ENCODE measurements at places on chromosomes 7 and 10.

DNA sequence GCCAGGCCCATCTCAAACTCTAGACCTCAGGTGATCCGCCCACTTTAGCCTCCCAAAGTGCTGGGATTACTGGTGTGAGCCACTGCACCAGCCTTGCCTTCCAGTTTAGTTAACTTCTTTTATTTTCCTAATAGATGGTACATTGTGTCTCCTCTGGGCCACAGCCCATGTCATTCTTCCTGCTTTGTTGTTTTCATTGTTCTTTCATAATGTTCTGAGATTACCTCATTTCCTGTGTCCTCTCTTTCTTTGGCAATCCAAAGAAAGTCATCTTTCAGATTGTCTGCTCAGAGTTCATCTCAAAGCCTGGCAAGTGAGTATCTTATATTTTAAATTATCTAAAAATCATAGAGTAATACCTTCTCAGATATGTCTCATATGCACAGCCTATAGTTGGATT is at the start of gene OLAH:
Gene OLAH, plus strand, starts transcription at position 270 of the 400 bp plus-strand sequence. CDS start 3,346 bp downstream, outside the sequence.
- no peak for DNase-seq

DNA sequence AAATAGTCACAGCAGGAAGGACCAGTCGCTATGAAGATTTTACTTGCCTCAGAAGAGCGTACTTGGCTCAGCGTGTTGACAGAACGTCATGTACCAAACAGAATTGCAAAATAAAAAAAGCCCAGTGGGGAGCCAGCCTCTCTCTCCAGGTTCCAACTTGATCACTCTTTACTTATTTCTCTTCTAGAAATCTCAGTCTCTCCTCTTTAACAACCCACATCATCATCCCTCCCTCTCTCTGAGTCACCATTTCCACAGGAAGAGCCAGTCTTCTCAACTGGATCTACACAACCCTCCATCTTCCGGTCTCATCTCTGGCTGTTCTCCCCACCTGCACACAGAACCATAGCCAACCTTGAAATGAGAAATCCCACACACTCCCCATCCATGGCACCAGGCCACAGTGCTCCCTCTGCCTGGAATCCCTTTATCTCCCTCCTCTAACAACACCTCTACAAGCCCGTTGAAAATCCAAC is 718.3 kb downstream of the GRID1 start:
- no peak for DNase-seq

DNA sequence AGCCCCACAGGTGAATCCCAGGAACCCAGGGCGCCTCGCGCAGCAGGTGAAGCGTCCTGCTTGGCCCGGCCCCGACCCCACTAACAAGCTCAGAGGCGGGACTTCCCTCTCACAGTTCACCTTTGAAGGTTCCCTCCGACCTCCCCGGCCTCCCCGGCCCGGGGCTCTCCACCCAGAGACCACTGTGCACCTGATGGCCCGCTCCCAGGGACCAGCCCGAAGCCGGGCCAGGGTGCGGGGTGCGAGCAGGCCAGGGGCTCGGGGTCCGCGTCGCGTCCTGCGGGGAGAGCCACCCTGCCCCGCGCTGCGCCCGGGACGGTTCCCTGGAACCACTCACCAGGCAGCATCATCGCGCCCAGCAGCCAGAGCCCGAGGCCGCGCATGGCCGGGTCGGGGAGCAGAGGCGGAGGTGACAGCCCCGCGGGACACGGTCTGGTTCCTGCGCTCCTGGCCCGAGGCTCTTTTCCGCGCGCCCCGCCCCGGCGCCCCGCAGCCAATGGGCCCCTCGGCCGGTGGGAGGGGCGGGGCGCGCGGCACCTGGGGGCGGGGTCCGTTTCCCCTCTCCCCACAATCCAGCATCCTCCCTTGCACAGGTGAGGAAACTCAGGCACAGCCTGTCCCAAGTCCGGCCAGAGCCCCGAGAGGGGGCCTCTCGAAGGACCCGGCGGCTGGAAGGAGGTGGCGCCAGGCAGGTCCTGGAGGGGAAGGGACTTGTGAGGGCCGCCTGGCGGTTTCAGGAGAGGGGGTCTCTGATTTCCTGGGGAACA is at the start of gene ADAM8:
Gene ADAM8, minus strand, starts transcription at position 434 of the 767 bp plus-strand sequence. Its CDS starts 51 bp downstream, at position 383.
- DNase-seq: no peak

GRCh38 chr10:13631594-13631993 is 44.8 kb downstream of the PRPF18 start:
- DNase-seq: no peak

GRCh38 chr7:1671594-1672451 is 1.7 kb downstream of the ELFN1 start:
- DNase-seq: no peak

DNA sequence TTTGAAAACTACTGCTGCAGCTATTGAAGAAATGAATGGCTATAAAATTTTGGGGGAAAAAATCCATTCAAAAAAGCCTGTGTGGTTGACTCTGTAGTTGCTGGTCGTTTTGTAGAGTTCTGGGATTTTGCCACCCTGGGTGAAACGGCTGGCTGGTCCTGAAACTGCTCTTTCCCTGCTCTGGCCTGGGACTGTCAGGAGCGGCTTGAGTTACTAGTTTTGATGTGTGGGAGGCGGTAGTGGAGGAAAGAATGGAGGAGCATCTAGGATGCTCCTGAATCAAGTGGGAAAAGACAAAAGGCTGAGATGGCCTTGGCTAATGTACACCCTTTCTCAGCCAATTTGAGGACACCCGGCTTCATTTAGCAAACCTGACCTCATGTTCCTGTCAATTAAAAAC is 72.5 kb downstream of the ZNF365 start:
- DNase-seq: no peak

- DNase-seq: no peak
Measured at GRCh38 chr7:2299131-2299829, 15.0 kb downstream of the SNX8 start.

DNA sequence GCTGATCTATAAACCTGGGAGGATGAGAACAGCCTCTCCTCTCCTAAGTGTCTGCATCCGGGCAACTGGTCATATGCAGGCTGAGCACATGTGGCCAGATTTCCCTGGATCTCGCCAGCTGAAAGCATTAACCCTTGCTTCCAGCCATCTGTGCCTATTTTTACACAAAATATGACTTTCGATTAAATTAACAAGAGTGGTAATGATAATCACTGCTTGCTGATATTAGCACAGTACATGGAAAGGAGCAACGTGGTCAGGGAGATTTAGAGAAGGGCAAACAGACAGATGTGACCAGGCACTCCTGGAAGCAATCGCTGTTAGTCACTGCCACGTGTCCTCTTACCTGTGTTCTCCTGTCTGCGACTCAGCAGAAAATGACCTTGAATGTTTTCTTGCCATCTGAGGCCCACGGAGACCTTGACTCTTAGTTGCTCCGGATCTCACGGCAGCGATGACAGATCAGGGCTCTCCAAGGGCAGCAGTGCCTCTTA is 59.5 kb upstream of the NPTX2 start:
- DNase-seq: no peak

- DNase-seq: no peak
Measured at GRCh38 chr7:124246262-124246863, 213.5 kb upstream of the TMEM229A start.

DNA sequence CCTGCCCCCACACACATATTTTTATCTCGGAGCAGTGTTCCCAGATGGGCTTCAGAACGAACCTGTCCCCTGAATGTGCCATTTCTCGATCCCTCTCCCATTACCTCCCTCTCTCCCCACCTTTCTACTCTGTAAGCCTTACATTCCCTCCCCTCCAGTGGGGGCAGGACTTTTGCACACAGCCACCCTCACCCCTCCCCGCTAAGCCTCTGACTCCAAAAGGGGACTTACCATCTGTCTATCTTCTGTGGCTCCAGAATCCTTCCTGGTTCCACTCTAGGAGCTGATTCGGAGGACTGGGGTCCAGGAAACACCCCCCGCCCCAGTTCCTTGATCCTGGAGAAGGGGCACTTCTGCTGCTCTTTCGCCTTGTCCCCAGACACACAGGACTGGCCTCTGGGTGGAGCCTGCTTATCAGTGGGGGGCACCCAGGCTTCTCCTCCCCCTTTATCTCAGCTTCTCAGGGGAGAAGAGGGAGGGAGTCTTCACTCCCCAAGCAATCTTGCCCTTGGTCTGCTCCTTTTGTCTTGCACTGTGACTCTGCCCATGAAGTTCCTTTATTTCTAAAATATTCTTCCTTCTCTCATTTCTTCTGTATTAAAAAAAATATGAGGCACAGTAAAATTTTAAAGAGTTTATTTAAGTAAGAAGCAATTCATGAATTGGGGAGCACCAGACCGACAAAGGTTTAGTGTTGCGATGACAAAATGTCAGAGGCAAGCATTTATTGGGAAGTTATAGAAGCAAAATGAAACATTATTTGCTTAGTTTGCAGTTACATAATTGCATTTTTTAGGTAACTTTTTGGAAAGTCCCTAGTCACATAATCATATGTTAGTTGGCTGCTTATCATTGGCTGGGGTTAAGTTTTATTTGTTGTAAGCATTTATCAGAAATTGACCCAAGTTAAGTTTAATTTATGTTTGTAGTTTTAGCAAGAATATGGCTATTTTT is at the start of gene KEL:
Gene KEL, minus strand, starts transcription at position 391 of the 954 bp plus-strand sequence. Its CDS starts 157 bp downstream, at position 234.
- no peak for DNase-seq

- no peak for DNase-seq
Measured at GRCh38 chr7:88309819-88310218, 3.1 kb upstream of the STEAP4 start.

DNA sequence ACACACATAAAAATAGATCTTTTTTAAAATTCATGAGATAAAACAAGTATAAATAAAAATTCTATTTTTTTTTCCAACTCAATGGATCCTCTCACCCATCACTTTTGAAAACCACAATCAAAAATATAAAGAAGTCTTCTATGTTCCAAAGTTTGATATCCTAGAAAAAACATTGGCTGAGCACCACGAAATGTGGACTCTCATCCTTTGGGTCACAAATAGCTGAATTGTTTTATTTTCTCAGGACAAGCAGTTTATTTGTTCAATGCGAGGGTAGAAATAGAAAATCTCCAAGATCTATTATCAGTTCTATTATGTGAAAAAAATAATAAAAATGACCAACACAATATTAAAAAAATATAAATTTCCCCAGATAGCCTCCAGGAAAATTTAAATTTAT is 310.5 kb upstream of the DGKB start:
- DNase-seq: no peak

DNA sequence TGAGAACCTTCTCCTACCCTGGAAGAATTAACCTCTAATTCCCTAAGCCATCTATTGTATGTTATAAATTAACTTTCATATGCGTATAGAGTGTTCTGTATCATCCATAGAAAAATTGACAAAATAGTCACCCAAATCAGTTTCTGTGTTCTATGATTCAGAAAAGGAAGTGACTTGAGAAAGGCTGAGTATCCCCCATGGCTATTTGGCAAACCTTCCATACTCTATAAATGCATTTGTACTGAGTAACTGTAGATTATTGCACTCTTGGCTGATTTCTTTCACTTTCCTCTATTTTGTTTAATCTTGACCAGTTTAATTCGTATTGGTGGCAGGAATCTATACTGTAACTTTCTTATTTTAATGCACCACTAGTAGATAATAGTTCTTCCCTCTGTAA is 182.2 kb downstream of the HTR7 start:
- no peak for DNase-seq

DNA sequence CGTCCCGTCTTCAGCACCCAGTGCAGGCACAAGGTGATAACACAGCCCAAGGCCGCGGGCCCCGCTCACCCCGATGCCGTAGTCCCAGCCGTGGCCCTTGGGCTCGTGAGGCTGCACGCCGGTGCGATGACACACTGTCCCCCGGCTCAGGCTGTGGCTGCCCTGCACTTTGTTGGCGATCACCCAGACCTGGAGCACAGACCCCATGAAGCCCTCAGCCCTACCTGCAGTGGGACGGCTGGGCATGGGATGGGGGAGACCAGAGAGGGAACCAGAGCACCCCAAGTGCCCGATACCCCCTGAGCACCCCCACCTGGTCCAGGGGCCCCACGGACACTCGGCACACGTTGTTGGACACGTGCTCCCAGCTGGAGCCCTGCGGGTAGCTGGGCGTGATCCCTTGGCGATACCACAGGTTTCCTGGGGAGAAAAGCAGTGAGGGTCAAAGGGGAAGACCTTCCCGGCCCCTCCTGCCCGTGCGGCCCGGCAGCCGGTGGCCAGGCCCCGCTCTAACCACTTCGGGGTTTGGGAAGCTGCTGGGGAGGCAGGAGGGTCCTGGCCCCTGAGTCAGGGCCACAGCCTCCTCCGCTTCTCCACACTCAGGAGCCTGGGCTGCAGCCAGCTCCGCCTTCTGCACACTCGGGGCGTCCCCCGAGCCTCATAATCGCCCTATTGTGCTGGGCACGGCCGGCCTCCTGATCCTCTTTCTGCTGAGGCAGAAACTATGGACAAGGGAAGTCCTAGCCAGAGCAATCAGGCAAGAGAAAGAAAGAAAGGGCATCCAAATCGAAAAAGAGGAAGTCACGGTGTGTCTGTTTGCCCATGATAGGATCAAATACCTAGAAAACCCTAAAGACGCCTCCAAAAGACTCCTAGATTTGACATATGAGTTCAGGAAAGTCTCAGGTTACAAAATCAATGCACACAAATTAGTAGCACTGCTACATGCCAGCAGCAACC is 6.7 kb downstream of the BHLHA15 start:
- DNase-seq: peak; percentile 43

DNA sequence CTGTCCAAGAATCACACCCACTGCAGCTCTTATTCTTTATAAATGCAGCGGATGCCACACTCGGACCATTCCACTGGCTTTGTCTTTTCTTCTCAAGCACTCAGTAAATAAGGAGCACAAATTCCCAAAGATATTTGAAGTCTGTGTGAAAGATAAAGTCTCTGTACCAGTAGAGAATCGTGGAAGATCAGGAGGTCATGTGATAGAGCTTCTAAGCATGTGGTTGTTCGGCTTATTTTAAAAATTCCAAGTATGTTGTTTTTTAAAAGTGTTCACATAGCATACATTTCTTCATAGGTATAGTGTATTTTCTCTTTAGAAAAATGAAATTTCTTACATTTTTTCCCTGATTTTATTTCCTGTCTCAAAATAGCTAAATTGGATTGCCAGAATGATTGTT is 75.8 kb downstream of the NOC3L start:
- no peak for DNase-seq

- DNase-seq: no peak
Measured at GRCh38 chr7:90560730-90561129, 35.4 kb upstream of the CDK14 start.

GRCh38 chr10:63629363-63630084 is 108.3 kb downstream of the REEP3 start:
- peak; percentile 79 for DNase-seq

DNA sequence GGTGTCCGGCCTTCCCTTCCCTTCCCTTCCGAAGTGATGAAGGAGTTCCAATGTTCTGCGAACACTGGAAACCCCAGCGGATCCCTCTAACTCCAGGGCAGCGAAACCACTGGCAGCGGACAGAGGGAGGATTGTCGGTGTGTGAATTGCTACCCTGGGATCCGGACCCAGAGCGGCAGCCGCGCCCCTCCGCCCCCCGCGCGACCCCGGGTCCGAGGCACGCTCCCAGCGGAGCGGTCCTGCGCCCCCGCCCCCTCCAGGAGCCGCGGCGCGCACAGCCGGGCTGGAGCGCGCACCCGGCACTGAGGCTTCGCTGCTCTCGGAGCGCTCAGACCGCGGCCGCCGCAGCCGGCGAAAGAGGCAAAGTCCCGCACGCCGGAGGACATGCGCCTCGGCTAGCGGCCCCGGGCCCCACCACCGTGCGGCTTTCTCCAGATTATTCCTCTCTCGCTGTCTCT is at the start of gene PTPRZ1:
Gene PTPRZ1, plus strand, starts transcription at position 331 of the 458 bp plus-strand sequence. CDS start 339 bp downstream, outside the sequence.
- no peak for DNase-seq

GRCh38 chr7:41247143-41247865 is 455.6 kb downstream of the INHBA start:
- DNase-seq: no peak

- no peak for DNase-seq
Measured at GRCh38 chr7:149459540-149460452, 1.1 kb downstream of the ZNF777 start.

Data from AML-193 (cell line).